GM12864 (cell line): ENCODE measurements at places on chromosomes 4 and X.

GRCh38 chr4:79788884-79789283 is 284.1 kb downstream of the ANTXR2 start:
- DNase-seq: no peak

DNA sequence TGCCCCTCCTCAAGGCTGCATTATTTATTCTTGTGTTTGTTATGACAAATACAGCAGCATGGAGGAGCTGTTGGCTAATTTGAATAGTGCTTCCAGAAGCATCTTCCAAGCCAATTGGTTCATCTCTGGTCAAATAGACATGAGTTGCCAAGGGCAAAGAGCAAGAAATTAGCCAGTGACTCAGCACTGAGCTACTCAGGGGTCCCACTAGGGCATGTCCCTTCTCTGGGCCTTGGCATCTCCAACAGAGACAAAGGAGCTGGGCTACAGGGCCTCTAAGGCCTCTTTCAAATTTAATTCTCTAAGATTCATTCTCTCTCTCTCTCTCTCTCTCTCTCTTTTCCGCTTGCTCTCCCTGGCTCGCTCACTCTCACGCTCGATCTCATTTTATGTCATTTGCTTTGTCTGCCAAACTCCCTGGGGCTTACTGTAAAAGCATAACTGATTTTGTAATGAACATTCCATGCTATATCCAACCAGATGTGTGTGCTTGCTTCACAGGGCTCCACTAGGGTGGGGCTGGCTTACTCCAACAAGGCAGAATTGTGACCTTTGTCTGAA is 86.7 kb upstream of the MAGEA4 start:
- DNase-seq: no peak

- DNase-seq: no peak
These were observed 38.7 kb downstream of the PPP1R2C start for GRCh38 chrX:42739258-42739657.

- DNase-seq: no peak
These were observed 304.0 kb upstream of the BMP3 start for GRCh38 chr4:80726471-80726870.

GRCh38 chrX:11398785-11399184 is 105.6 kb downstream of the AMELX start:
- DNase-seq: no peak

- no peak for DNase-seq
These were observed 450.8 kb downstream of the GRXCR1 start for GRCh38 chr4:43343298-43343697.

DNA sequence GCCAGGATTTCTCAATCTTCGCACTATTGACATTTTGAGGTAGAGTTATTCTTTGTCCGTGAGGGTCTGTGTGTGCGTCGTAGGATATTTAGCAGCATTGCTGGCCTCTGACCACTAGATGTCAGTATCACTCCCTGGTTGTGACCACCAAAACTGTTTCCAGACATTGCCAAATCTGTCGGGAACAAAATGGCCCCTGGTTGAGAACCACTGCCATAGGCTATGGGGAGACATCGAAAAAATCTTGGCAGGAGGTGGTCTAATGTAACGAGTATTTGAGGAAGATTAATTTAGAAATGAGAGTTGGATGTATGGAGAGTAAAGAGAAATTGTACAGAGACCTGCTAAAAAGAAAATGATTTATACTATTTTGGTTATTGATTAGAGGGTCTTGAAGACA is 108.4 kb downstream of the DOCK11 start:
- no peak for DNase-seq

DNA sequence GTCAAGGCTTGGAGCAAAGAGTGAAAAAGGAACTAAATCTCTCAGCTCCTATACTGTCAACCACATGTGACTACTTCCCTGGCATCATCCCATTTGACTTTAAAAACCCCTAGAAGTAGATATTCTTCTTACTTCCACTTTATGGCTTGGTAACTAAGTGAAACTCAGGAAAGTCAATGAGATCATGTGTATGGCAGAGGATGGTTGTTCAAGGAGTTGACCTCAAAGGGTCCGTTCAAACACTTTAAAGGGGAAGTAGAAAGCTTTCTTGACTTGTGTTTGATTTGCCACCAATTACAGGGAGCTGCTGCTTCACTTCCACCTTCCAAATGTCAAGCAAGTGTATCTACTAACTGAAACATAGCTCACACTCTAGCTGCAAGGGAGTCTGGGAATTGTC is 187.2 kb downstream of the RAB28 start:
- no peak for DNase-seq

- no peak for DNase-seq
These were observed 76.2 kb upstream of the DDX3X start for GRCh38 chrX:41257801-41258200.

GRCh38 chr4:108458681-108459080 is 161.7 kb upstream of the RPL34 start:
- no peak for DNase-seq

- DNase-seq: no peak
These were observed 210.6 kb upstream of the WDFY3 start for GRCh38 chr4:85177092-85177491.

- no peak for DNase-seq
These were observed 2.5 kb upstream of the USP9X start for GRCh38 chrX:41082783-41083182.

GRCh38 chrX:37580080-37580479 is 8.6 kb downstream of the LANCL3 start:
- no peak for DNase-seq

GRCh38 chr4:103425406-103425805 is 227.3 kb upstream of the CENPE start:
- DNase-seq: no peak
